ENCODE measurements at places on chromosomes 11 and 22.

DNA sequence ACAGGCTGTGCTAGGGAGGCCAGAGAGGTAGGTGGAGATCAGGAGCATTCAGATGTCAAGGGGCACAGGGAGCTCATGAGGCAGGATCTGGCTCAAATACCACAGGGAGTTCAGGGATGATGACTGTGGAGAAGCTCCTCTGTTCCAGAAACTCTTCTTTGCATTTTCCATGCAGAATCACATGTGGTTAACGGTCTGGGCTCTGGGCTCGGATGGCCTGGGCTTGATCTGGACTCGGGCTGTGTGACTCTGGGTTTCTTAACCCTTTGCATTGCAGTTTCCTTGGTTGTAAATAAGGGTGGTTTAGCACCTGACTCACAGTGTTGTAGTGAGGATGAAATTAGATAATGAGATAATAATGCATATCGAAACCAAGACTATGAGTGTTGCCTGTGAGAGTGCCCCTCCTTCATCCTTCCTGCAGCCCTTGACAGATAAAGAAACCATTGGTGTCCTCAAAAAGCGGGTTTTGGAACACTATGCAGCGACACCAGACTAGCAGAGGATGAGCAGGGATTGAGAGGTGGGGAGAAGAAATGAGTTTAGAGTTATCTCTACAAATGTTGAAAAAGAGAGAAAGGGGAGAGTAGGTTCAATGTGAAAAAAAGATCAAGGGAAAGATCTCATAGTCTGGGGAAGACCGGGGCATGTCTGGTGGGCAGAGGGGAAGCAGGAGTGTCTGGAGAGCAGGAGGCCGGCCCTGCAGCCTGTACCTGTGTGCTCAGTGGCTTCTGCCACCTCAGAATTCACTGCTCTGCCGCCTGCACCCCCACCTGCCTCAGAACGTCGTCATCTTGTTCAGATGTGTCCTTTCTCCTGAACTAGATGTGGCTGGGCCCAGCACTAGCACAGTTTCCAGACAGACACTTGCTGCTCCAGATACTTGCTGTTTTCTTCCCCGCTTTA is 197.8 kb upstream of the SORL1-AS1 start:
- DNase-seq, result no peak

DNA sequence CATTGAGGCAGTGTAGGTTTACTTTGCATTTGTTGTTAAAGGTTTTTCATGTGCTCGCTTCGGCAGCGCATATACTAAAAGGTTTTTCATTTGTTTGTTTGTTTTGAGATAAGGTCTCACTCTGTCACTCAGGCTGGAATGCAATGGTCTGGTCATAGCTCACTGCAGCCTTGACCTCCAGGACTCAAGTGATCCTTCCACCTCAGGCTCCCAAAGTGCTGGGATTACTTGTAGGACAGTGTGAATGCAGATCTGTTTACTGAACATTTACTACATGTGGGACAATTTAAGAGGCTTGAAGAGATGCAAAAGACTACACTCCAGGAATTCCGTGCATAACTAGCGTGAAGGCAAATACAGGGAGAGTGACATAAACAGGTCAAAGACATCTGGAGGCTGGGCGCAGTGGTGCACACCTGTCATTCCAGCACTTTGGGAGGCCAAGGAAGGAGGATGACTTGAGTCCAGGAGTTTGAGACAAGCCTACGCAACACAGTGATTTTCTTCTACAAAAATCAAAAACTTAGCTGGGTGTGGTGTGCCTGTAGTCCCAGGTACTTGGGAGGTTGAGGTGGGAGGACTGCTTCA is 34.1 kb downstream of the YPEL1 start:
- no peak for DNase-seq

- DNase-seq, result no peak
Measured at GRCh38 chr11:68673991-68674390, 10.4 kb upstream of the GAL start.

DNA sequence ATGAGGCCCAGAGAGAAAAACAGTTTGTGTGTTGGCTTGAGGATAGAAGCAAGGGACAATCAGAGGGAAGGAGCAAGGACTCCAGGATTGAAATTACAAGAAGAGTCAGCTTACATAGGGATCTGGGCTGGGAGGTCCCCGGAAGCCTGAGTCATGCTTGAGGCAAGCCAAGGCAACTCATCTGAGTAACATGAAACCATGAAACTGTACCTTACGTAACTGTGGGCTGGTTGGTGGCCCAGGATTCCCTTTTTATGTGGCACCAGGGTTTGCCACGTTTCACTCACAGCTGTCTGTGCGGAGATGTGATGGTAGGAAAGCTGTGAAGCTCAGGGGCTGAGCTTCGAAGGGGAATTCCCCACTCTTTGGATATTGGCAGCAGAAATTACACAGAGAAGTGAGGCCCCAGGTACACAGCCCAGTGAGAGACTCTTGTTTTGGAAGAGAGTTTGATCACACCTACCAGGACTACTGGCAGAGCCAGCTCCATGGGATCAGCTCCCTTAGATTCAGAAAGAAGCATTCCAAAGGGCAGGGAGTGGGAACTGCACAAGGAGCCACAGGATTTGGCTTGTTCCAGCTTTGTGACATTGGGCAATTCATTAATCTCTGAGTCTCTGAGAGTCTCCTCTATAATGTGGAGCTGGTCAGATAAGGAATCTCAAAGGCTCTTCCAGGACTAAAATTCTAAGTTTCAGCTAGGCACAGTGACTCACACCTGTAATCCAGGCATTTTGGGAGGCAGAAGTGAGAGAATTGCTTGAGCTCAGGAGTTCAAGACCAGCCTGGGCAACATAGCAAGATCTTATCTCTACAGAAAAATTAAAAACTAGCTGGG is 7.8 kb downstream of the SLC5A1 start:
- no peak for DNase-seq

GRCh38 chr11:65646958-65647701 is 9.2 kb downstream of the SIPA1 start:
- peak; percentile 22 for DNase-seq

DNA sequence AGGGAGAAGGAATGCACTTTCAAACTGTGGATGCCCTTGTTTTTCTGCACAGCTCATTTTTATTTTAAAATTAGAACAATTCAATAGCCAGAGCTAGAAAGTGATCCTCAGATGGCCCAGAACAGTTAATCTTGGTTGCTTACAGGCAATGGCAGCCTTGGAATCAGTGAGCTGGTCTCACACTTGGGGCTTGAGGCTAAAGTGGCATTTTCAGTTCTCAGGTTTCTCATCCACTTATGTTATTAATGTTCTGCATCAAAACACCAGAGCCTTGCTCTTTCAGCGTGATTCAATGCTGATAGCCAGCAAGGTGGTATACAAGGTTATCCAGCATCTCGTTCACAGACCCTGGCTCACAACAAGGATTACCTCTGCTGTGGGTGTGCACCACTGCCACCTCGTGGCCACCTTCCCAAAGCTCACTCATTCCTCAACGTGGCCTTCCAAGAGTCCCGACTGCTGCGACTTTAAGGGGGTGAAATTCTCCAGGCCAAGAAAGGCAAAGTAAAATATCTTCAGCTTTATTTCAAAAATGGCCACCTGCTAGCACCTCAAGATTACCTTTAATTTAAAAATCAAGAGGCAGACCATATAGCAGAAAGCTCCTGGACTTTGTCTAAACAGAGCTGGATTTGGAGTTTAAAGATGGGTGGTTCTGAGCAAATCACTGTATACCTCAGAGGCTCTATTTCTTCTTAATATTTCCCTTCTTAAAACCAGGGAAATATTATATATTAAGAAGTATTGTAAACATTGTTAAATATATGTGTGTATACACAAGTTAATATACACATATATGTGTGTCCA is 34.2 kb upstream of the FSHB start:
- DNase-seq, result peak; percentile 29

DNA sequence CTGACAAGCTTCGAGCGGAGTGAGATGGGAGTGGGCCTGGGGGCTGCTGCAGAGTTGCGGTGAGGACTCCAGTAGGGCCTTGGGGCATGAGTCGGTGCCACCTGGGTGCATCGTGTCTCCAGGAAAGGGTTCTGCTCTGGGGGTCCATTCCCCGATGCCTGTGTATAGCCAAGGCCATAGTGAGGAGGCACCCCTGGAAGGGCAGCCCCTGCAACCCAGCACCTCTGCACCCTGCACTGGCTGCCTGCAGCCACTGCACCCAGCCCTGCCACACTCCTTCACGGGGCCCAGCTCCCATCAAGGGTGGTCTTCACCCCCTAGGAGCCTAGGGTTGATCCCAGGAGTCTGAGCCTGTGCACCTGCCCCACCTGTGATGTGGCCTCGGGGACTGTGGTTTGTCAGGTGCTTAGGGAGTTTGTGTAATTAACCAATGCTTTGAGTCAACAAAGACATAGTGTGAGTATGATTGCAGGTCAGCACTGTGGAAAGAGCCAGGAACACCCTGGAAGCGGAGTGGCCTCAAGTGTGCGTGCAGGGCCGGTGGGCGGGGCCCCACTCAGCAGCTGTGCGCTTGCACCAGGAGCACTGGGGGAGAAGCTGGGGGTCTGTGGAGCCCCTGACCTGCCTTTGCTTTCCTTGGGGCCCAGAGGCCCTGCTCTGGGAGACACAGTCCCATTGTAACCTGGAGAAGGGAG is 1299.3 kb downstream of the BRD1 start:
- DNase-seq, result peak; percentile 77

GRCh38 chr11:111582163-111582562 is 20.1 kb upstream of the SIK2 start:
- DNase-seq, result no peak

DNA sequence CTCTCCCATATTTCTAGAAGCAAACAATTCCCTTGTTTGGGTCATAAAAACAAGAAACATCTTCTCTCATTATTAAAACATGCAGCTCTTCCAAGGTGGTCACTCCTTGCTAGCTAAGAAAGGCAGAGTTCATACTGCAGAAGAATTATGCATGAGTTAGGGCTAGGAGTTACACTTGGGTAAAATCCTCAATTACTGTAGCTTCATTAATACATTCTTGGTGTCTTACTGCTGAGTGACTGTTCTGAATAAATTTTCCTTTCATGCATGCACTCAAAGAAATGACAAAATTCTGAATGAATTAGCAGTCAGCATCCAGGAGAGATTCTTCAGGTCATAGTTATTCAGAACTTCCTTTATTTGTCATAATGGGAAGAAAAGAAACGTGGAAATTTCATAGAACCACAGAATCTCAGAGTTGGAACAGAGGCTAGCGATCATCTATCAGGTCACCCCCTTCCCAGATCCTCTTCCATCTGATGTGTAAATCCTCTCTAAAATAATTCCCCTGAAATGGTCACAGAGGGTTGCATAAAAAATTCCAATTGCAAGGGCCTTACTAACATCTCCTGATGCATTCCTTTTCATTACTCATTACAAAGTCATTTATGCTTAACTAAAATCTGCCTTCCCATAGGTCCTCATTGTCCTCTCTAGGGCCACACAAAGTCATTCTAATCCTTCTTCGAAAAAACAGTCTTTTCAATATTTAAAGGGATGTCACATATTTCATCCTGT is 771.5 kb downstream of the DLG2 start:
- no peak for DNase-seq
